DMS79 (cell line): ENCODE measurements at places on chromosomes 6 and 20.
A peak's percentile ranks its signal among the peaks of the same experiment; 100 is the strongest.

- no peak for DNase-seq
Observed at GRCh38 chr6:55664591-55665587, 85.9 kb upstream of the HMGCLL1 start.

DNA sequence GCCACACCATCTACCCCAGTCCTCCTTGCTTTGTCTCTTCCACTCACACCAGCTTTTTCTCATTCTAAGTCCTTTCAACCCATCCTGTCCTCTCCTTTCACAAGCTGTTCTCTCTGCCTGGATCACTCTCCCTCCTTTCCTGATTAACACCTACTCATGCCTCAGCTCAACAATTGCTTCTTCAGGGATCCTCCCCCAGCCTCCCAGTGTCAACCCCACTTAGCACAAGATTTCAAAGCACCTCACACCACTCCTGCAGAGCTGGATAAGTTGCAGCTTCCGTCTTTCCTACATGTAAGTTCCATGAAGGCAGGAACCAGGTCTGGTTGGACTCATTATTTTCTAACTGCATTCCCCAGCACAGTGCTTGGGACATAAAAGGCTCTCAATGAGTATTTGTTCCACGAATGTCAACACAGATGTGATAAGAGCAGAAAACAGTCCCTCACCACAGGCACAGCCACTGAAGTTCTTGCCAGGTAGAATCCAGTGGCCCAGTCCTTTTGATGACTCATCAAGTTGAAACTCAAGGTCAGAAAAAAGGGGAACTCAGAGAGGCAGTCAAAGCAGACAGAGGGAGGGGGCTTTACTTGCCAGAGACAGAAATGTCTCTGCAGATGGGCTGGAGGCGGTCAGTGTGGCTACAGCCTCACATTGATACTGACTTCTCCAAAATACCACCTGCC is 193.4 kb upstream of the PRDM1 start:
- DNase-seq, result no peak

DNA sequence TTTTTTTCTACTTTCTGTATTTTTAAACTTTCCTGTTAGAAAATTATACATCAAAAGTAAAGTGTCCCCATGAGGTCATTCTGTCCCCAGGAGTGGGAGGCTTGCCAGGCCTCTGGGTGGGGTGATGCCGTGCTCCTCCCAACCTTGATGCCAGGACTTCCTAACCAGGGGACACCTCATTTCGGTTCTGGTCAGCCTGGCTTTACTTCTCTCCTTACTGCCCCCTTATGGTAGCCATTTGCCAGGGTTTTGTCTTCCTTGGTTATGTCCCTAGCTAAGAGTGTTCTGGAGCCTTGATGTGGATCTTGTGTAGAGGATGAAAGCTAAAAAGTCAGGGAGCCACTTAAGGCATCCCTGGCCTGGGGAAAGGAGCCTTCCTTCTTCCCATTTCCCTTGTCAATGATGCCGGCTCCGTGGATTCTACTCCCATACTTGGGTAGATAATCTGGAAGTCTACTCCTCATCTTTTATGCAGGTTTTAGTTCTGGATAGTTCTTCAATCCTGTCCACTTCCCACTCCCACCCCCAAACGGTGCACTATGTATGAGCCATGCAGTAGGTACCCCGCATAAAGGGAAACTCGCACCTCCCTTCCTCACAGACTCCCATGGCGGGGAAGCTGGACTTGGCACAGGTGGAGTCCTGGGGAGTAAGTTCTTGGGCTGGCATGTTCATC is 164.1 kb upstream of the SALL4 start:
- no peak for DNase-seq

GRCh38 chr20:53875452-53875851 is 194.9 kb downstream of the BCAS1 start:
- no peak for DNase-seq

DNA sequence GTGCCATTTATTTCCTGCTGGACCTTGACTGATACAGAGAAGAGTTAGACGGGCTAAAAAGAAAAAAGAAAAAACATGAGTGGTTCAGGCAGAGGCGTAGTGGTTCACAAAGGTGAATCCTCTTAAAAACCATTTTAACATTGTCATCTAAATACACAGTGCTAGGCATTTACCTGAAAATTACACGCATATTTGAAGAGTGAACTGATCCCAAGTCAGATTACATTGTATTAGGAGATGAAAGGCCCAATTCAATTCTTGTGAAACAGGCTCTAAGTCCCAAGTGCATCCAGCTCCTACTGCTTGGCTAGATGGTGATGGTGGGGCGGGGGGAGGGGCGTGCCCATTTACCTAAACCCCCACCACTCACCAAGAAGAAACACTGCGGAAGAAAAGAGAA is 46.7 kb upstream of the ATXN1 start:
- no peak for DNase-seq

GRCh38 chr20:4509825-4510522 is 211.7 kb upstream of the PRND start:
- no peak for DNase-seq

DNA sequence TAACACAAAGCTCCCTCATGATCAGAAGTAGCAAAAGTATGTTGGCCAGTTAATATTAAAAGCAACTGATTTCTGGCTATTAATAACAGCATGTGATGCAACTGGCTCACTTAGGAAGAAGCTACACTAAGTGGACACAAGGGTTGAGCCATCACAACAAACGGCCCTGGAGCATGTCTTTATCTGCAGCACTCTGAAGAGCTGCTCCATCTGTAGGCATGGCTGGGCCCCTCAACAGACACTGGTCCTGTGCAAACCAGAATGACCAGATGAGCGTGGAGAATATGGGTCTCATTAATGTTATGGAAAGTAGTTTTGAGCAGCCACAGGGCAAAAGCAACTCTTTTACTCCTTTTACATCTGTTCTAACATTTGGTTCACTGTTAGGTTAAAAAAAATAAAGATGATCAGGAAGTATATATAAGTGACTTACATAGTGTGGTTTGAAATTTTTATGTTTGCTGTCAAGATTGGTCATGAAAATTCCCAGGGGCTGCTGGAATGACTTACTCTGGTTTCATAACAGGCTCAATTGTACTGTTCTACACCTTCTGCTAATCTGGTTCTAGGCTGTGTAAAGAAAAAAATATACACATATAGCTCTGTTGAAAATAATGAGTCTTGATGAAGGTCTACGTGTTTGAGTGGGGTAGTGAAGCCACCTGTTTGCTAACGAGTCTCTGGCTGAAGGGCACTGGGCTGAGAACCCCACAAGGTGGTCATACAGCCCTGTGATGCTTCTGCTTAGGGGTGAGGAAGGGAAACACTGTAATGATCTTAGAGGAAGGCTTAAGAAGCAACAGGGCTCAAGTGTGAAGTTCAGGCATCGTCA is 58.1 kb downstream of the INSM1 start:
- no peak for DNase-seq

DNA sequence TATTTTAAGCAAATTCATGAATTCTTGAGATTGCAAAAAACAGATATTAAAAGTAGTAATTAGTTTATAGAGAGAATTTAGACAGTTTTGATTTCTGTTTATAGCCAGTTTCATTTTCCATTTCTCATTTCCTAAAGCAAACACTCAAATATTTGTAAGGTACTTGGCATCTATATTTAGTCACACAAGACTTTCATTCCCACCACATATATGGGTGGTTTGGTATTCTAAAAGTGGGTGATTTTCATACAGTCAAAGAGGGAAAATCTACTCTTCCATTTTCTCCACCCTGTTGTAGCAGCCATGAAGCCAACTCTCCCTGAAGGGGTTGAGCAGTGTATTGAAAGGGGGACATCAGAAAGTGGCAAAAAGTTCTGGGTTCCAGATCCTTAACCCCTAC is 181.1 kb upstream of the SUPT3H start:
- DNase-seq, result no peak

DNA sequence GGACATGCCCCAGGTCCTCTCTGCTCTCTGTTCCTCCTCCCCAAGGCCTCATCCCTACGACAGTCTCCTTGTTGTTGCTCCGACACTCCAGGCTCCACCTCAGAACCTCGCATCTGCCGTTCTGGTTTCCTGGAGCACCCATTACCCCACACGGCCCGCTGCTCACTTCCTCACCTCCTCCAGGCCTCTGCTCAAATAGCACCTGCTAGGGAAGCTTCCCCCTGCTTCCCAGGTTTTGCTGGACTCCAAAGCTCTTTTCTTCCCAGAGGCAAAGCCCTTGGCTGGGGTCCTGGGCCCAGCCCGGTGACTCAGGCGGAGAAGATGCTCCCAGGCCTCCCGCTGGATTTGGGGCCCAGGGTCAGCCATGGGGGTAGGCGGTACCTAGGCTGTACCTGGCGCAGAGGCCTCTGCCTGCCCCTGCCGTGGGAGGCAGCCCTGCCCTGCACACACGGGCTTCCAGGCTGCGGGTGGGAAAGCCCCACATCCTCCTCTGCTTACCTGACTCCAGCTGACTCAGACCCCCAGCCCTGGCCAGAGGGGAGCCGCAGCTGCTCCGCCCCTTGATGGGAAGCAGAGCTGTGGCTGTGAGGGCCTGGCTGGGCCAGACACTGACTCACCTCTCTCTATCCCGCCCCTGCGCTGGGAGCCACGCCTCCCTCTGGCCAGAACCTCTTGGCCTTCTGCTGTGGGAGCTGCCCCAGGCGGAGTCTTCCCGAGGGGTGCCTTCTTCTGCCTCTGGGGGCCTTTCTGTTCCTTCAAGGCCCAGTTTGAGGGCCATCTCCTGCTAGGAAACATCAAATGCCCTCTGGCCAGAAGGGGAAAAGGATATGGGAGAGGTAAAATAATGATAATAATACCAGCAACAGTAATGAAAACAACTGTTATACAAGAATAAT is 130.5 kb downstream of the CEBPB start:
- DNase-seq, result no peak

GRCh38 chr6:134480593-134480992 is 162.7 kb upstream of the SGK1 start:
- DNase-seq, result no peak

DNA sequence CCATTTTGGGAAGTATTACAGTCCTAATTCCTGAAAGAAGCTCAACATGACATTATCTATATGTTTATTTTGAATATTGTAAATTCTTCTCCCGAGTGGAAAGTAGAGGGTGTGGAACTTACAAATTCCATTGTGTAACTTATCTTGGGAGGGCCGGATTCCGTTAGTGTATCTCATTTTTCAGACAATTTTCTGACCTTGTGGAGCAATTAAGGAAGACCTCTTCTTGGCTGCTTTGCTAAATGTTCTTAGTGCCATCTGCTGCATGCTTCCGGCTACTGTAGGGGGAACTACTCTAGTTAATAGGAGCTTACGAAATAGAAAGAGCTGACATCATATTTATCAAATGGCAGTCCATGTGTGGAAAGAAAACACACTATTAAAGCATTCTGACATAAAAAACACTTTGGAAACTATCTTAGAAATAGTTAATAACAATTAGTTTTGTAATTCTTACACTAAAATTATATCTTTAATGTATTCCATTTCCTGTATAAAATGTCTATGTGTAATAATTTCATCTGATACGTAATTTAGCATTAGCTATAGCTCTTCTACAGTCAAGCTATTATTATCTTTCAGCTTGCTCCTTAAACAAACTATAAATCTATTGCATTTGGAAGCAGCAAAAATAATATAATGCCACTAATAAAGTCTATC is 41.5 kb upstream of the KCNQ5 start:
- no peak for DNase-seq

GRCh38 chr6:30006170-30007131 is 54.6 kb upstream of the POLR1H start:
- DNase-seq, result no peak

GRCh38 chr6:44653761-44654218 is 266.3 kb downstream of the CDC5L start:
- peak; percentile 3 for DNase-seq

GRCh38 chr6:14658886-14659561 is 541.5 kb downstream of the CD83 start:
- DNase-seq, result peak; percentile 12

- DNase-seq, result no peak
Observed at GRCh38 chr20:63809856-63810255, 21.2 kb downstream of the ZBTB46 start.

DNA sequence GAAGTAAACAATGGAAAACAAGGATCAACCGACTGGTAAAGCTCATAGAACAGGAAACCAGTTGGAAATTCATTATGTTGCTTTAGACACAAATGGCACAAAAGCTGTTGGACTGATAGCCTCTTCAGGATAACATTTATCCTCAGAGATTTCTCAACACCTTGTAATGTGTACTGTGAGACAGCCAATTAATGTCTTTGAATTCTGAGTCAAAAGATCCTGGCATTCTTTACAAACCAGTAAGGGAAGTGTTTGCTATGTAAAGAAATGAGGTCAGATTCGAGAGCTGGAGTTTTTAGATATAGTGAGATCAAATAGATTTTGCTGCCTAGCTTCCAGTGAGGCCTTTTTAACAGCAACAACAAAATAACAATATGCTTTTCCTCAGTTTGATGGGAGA is 439.2 kb downstream of the C6orf118 start:
- no peak for DNase-seq

DNA sequence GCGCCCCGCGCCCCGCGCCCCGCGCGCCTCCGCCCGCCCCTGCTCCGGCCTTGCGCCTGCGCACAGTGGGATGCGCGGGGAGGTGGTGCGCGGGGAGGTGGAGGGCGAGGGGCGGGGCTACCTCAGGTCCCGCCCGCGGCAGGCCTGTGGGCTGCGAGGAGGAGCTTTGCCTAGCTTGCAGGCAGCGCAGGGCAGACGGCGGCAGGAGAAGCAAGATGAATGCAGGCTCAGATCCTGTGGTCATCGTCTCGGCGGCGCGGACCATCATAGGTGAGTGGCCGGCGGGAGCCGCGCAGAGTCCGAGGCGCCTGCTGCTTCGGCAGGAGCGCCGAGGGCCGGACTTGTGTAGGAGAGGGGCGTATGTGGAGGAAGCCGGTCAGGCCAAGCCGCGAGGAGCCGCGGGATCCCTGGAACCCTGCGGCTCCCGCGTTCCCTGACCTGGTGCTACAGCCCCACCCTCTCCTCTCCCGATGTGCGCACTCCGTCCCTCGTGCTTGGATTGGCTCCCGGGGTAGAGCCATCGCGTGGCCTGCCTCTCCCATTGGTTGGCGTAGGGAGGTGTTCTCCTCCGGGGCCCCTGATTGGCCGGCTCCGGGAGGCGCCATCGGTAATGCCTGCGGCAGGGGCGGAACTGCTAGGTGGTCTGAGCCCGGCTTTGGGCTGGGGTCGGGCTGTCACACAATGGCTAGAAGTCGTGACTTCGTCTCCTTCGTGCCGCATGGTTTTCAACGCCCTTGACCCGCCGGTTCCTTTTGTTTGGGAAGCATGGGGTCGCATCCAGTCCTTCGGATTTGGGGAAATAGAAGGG is at the start of gene ACAT2:
Gene ACAT2, plus strand, starts transcription at position 173 of the 808 bp plus-strand sequence. Its CDS starts 43 bp downstream, at position 216.
- DNase-seq, result peak; percentile 94

DNA sequence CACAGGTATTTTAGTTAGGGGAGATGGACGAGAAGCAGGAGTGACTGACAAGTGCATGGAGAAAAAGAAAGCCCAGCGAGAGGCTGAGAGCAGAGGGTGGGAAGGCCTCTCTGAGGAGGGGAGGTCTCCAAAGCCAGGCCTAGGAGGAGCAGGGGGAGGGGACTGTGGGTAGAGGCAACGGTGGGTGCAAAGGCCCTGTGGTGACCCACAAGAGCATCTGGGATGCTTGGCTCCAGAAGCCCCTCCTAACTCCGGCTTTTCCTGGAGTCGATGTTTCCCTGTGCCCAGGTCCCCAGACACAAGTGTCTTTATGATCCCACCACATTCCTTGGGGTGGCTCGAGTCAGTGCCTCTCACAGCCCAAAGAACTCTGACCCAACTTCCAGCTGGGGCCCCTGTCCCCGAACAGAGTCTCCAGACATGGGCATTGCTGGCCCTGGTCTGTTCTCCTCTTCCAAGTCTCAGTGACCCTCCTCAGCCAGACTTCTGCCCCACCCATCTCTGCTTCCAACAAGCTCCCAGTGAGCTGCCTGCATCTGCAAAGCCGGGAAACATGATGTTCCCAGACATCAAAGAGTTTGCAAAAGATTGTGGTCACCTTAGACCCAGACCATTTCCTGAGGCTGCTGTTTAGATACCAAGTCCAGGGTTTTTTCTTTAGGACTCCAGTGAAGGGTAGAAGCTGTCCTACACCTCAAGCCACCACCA is 11.1 kb upstream of the BMP7 start:
- no peak for DNase-seq
